Glutamatergic neuron (in vitro differentiated cells): ENCODE measurements at places on chromosomes 1 and 21.
A peak's percentile ranks its signal among the peaks of the same experiment; 100 is the strongest.

DNA sequence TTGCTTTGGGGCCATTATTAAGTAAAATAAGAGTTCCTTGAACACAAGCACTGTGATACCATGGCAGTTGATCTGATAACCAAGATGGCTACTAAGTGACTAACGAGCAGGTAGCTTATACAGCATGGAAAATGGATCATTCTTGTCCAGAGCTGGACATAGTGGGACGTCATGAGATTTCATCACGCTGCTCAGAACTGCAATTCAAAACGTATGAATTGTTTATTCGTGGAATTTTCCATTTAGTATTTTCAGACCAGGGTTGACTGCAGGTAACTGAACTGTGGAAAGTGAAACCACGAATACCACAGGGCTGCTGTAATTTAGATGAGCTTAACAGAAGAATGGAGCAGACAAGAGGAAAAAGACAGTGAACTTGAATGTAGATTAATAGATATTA is 38.9 kb downstream of the CCDC18 start:
- no peak for DNase-seq

DNA sequence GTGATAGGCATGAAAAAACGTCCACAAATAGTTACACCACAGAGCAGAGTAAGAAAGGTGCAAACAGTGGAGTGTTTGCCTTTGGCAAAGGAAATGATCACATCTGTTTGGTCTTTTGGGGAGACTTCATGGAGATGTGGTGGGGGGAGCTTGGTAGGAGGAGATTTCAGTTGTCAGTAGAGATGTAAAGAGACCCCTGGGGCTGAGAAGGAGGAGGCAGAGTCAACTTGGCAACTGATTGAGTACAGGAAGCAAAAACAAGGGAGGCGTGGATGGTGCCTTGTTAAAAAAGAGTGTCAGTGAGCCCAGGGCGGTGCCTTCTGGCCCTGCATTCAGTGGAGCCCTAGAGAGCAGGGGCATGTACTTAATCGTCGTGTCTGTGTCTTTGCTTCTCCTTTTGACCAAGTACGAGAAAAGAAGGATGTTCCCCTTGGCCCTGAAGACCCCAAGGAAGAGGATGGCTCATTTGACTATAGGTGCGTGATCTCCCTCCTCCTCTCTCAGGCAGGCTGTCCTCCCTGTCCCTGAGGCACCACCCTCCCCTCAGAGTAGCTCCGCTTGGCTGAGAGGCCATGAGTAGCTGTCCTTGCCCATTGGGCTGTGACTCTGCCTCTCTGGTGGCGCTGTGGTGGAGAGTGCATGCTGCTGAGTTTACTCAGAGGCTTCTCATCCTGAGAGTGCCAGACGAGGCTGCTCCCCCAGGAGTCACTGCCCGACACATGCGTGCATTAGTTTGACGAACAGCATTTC is 30.4 kb upstream of the CNTN2 start:
- DNase-seq, result no peak

GRCh38 chr1:8649027-8649426 is 168.4 kb downstream of the RERE start:
- DNase-seq, result no peak

DNA sequence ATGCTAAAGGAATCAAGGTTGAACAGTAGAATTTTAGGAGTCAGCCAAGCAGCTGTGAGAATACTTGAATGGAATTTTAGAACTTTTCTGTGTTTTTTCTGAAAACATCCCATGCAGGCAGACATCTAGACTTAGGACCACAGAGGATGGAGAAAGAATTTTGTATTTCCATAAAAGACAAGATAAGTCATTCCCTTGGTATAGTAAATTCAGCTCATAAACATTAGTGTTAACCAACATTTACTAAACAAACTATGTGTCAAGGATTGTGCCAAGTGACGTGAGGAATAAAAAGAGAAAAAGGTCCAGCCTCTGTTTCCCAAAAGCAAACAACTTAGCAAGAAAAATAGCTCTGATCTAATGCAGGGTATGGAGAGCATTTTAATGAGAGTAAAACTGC is 210.2 kb upstream of the NR5A2 start:
- DNase-seq, result no peak

DNA sequence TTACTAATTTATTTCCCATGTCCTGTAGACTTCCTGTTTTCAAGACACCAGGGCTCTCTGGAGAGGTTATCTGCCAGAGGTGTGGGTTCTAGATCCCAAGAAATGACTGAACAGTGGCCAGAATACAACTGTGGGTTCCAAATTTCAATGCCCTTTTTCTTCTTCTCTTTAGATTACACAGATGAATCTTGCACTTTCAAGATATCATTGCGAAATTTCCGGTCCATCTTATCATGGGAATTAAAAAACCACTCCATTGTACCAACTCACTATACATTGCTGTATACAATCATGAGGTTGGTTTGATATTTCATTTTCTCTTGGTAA is 15.0 kb downstream of the IFNAR2 start:
- no peak for DNase-seq

DNA sequence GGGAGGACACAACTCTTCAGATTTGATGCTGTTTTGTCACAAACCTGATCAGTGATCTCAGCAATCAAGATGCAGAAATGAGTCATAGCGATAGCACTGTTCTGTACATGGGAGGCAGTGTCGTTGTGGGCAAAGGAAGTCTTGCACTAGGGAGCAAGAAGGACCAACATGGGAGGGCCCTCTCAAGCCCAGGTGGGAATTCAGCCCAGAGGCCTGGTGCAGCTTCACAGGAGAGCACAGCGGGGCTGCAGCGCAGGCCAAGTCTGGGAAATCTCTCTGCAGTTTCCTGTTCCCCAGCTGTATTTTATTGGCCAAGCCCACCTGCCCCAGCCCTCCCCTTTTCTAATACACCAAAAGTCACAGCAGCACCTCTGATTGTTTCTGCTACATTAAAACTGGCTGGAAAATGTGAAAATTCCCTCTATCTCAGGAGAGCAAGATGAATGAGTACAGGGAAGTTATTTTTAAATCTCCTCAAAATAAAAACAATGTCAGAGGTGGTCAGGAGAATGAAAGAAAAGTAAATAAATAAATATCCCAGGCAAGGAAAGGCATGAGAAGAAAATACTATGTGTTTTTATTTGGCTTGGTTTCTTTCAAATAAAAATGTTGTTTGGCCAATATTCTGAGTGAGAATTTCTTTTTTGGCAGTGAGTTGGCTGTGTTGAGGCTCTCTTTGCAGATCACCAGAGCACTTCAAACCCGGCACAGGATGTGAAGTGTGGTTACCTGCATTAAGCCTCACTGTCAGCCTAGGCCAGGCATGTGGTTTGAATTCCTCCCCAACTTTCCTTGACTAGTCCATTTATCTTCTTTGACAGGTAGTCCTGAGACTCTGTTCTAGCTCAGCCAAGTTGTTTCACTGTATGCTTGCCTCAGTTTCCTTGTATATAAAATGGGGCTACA is 422.1 kb downstream of the PLPP3 start:
- no peak for DNase-seq

- DNase-seq, result no peak
These were observed 40.5 kb upstream of the MUTYH start for GRCh38 chr1:45380730-45381129.

DNA sequence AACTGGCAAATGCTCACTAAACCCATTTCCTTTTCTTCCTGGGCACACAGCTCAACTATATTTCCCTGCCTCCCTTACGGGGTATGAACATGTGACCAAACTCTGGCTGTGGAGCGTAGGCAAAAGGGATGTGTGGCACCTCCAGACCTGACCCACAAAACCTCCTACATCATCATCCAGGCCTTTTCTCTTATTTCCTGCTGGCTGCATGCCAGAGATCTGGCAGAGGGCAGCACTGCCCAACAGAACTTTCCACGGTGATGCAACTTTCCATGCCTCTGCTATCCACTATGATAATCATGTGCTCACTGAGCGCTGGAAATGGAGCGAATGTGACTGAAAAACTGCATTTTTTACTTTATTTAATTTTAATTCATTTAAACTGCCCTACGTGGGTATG is 99.6 kb upstream of the CACNA1E start:
- DNase-seq, result no peak

DNA sequence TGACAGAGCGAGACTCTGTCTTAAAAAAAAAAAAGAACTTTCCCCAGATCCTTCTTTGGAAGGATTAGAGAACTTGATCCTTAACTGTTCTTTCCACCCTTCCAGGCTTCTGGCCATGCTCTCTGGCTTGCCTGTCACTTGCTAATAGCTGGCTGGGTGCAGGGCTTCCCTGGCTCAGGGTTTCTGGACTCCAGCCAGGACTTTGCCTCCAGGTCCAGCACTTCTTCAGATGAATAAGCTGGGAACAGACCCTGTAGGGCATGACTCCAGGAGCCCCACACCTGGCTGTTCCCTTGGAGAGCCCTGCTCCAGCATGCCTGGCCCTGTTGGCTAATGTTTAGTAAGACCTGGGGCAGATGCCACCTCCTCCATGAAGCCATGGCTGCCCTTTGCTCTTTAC is 3.3 kb upstream of the NT5C1A start:
- DNase-seq, result no peak

- peak; percentile 24 for DNase-seq
These were observed 677 bp downstream of the PRKAA2 start for GRCh38 chr1:56645677-56646305.

DNA sequence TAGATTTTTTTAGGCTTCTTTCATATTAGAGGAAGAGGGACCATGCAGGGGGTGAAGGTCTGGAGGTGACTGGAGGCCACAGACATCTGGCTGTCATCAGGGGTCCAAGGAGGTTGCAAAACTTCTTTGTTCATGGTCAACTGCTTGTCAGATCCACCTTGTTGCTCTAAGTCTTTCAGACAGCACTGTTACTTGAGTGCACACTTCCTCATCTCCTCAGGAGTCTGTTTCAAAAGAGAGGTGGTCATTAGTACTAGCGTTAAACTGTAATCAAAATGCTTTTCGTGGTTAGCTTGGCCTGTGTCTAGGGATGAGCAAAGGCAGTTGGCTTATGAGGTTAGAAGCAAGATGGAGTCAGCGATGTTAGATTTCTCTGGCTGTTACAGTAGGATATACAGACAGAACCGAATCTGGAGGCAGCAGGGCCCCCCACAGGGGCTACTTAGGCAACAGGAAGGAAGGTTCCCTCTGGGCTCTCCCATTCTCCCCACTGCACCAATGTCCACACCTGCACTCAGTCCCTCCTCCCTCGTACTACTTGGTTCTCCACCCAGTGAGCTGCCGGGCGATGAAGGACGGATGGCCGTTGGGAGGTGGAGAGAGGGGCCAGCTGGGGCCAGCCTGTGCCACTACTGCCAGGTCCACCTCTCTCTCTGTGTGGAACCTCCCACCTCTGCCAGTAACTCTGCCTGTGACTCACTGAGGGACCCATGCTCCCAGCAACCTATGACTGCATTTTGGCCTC is 57.2 kb downstream of the TOR1AIP2 start:
- no peak for DNase-seq

- no peak for DNase-seq
These were observed 61.2 kb downstream of the CACHD1 start for GRCh38 chr1:64530969-64531692.

DNA sequence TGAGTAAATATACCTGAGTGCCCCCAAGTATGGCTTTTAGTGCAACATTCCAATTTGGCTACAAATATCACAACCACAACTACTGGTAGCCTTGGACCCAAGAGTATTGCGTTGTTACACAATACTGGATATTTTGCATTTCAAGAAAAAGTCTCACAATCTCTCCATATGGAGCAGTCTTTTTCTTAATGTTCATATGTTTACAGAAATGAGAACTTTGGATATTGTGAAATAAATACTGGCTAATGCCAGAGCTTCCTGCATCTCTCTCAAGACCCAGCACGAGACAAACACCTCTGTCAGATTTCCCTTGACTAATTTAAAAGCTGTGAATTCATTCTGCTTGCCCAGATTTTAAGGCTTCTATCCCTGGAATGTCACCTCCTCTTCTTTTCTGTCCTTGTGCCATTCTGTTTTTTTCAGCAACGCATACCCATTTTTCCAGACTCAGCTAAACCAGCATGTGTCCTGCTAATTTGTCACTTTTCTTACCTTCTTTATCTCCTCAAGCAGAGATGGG is 136.2 kb upstream of the BACE2 start:
- no peak for DNase-seq

DNA sequence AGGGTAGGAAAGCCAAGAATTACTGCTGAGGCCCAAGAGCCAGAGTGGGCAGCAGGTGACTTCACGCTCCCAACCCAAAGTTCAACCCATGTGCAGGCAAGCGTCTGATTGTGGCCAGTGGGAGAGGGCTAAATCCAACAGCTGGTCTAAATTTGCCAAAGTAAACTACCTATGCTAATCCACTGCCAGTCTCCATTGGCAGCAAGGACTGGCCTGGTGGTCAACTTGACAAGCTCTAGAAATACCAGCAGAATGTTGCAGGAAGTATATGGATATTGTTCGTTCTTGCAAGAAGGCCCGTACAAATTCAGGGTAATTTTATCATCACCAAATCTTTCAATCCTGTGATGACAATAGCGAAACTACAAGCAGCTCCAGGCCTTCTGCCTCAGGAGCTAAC is 1.5 kb downstream of the TMEM63A start:
- no peak for DNase-seq

DNA sequence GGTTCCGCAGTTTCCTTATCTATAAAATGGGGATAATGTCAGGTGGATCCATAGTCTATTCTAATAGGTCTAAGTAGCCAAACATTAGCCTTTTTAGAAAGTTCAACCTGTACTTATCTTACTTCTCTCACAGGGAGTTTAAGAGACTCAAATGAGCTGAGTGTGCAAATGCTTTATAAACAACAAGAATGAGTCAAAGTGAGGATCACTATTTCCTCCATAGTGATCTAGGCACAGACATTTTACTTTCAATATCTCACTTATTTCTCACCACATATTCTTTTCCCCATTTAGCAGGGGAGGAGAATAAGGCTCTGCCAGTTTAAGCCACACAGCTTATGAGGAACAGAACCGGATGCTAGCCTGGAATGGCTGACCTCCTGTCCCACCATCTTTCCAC is 92.1 kb upstream of the LMO4 start:
- DNase-seq, result no peak

DNA sequence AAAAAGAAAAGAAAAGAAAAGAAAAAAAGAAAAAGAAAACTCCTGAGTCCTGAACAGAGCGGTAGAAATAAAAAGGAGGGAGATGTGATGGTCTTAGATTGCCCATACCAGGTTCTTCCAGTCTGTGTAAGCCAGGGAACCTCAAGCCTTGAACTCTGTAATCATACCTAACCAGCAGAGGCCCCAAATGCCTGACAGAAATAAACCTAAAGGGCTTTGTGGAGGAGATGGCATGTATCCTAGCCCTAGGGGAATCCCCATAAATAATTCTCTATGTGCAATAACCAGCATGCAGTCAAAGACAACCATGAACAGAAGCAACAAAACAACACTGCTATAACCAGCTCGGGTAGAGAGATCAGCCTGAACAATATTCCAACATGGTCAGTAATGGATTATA is 40.4 kb downstream of the USP48 start:
- DNase-seq, result no peak

DNA sequence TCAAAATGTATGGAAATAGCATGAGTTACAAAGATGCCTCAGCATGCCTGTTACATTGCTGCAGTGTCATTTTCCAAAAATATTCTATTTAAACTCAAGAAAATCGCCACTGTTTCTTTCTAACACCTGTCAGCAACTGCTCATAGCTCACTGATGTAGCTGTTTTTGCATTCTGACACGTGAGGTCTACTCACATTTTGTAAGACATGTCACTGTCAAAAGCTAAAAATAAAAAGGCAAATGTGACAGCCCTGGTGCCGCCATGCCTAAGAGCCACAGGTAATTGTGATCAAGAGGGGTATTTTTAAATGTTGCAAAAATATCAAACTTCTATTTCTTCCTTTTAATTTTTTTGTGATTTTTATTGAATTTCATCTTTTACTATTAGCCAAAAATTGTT is 556.2 kb upstream of the TMPRSS15 start:
- no peak for DNase-seq

GRCh38 chr1:72483846-72484357 is 201.6 kb upstream of the NEGR1 start:
- DNase-seq, result no peak

GRCh38 chr1:64494659-64495058 is 24.7 kb downstream of the CACHD1 start:
- DNase-seq, result no peak
